ENCODE measurements at places on chromosomes 3 and 15.

GRCh38 chr15:28246605-28247004 is 75.4 kb downstream of the HERC2 start:
- no peak for DNase-seq

- DNase-seq, result no peak
These were observed 3.3 kb downstream of the CHRD start for GRCh38 chr3:184383033-184383740.

GRCh38 chr3:42983927-42984326 is 4.8 kb downstream of the GASK1A start:
- DNase-seq, result no peak

DNA sequence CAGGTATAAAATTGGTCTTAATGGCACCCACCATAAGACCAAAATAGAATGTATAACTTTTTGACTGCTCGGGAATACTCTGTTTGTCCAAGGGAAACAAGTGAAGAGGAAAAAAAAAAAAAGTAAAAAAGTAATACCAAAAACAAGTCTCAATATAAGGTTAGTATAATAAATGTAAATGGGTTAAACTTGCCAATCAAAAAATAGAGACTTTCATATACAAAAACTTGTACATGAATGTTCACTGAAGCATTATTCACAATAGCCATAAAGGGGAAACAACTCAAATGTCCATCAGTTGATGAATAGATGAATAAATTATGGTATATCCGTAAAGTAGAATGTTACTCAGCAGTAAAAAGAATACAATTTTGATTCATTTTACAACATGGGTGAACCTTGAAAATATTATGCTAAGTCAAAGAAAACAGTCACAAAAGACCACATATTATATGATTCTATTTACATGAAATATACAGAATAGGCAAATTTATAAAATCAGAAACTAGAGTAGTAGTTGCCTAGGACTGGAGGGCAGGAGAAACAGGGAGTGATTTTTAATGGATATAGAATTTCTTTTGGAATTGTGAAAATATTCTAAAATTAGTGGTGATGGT is 39.6 kb upstream of the FGD5 start:
- DNase-seq, result no peak

GRCh38 chr15:68774521-68775235 is 46.0 kb downstream of the ANP32A start:
- DNase-seq, result no peak

DNA sequence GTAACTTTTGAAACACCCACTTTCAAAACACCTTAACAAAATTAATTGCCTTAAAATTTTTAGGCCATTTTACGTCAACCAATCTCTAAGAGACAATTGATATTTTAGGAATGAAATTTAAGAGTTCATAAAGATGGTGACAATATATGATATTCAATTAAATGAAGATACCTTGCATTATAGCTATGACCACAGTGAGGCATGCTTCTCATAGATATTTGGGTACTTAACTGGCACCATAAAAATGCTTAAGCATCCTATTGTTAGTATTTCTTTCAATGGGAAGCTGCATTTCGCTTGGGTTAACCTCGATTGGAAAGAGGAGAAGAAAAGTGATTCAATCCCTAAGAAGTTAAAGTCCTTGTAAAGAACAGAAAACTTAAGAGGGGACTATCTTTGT is 209.0 kb downstream of the GAP43 start:
- DNase-seq, result no peak

- no peak for DNase-seq
These were observed 26.6 kb downstream of the USP50 start for GRCh38 chr15:50519740-50520425.
